A549 treated with CpdA at 1 μM for 4 hours (cell line): ENCODE measurements at places on chromosomes 5 and 9. TPM values are rescaled to one million over a fixed set of nuclear protein-coding genes. Genes with fewer than 3 reads are reported as not detected.

The CCDC192 gene
- total RNA-seq: not detected in 5 replicates

The C8G gene
- total RNA-seq: 0.54 to 1.9 TPM (median 1.2 TPM) in 5 replicates

The SCGB3A2 gene
- not detected in 5 replicates for total RNA-seq

The CDH6 gene
- 0.12 to 0.33 TPM (median 0.19 TPM) in 5 replicates for total RNA-seq

The PCDHGA1 gene
- 0.27 to 0.49 TPM (median 0.31 TPM) in 5 replicates for total RNA-seq
